Activated T-cell treated with anti-CD3 and anti-CD28 coated beads for 4 hours (primary cell): ENCODE measurements at places on chromosomes 3 and 15.
A peak's percentile ranks its signal among the peaks of the same experiment; 100 is the strongest.

- DNase-seq: no peak
These were observed 63.8 kb downstream of the SPSB4 start for GRCh38 chr3:141114816-141115460.

- no peak for DNase-seq
These were observed 1273.0 kb downstream of the OTOL1 start for GRCh38 chr3:162769564-162769963.

- no peak for DNase-seq
These were observed 4.1 kb downstream of the ZNF717 start for GRCh38 chr3:75781079-75781745.

GRCh38 chr3:196894557-196895295, 27.0 kb downstream of the SENP5 start:
- no peak for DNase-seq

DNA sequence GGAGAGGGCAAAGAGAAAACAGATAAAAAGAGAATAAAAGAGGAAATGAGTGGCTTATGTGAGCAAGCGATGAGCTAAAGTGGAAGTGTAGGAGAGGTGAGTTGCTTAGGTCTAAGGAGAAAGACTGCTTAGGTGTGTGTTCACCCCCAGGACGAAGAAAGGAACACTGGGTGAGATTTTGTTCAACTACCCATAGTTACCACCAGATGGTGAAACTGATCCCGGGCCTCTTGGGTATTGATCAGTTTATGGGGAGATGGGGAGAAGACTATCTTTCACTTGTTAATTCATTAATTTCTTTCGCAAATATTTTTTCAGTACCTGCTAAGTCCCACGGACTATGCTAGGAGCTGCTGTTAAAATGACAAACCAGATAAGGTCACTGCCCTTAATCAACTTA, 33.9 kb downstream of the GAP43 start:
- DNase-seq: no peak

GRCh38 chr15:40691737-40692136, 3.2 kb upstream of the RAD51 start:
- DNase-seq: no peak

DNA sequence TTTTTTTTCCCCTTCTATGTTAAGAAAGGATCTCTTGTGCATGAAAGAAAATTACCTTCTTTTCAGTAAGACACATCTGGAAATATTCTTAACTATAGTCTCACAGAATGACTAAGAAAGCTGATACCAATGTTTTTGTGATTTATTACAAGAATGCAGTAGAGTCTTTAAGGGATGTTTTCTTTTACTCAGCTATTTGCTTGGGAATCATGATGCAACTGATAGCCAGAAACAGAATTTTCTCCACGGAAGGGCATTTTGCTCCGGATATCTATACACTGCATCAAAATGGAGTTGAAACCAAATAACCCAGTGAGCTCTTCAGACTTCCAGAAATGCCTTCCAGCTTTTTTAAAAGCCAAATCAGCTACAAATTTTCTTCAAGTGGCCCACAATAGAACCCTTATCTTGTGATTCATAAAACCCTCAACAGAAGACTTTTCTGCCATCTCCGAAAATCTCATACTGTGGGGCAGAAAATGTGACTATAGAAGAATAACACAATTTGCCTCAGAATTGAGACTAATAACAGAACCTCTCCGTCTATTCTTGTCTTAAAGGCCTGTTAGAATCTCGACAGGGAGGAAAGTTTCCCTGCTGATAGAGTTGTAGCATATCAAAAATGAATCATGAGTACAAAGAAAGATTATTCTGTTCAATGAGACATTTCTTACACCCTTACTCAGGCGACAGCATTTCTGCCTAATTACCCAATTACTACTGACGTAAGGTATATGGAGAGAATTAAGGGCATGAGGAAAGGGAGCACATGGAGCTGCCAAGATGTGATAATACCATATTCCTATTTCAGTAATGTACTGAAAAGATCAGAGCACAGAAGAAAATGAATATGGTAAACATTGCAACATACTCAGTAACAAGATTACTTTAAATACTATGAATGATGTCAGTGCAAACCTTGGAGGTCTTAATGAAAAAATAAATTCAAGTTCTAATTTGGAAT, 900.1 kb downstream of the ROBO1 start:
- no peak for DNase-seq

- no peak for DNase-seq
These were observed 25.0 kb upstream of the VPS39 start for GRCh38 chr15:42233107-42233506.

- DNase-seq: no peak
These were observed 26.4 kb downstream of the GRIP2 start for GRCh38 chr3:14513566-14514322.

DNA sequence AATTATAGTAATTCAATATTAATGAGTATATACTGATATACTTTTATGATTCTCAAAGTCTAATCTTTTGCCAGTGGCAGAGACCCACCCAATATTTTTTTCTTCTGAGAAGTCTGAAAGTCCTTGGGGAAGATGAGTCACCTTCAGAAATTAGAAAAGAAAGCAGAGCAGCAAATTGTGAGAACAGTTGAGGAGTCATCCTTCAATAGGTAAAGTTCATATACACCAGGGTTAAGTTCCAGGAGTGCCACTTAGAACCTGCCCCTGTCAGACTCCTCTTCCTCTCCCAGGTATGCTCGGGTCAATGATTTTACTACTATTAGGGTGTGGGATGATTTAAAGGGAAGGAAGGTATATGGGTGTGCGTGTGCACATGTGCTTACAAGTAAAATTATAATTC, 7.1 kb downstream of the CLRN1 start:
- DNase-seq: no peak

DNA sequence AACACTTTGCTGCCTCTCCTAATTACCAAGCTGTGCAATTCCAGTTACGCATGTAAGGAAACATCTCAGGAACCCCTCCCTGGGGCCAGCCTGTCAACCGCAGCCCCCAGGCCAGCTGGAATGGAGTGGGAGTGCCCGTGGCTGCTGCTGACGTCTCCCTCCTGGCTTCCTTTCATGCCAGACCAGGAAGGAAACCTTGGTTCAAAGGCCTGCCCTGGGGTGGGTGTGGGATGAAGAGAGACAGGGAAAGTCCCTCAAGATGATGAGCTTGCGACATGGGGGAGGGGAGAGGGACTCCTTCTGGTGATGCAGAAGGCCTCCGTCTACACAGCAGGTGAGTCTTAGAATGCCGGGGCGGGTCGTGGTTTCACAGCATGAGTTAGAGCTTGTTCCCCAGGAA, 11.4 kb upstream of the CYP11A1 start:
- peak; percentile 65 for DNase-seq

GRCh38 chr3:8094415-8094814, 407.2 kb upstream of the LMCD1 start:
- DNase-seq: no peak

- no peak for DNase-seq
These were observed 11.2 kb upstream of the GTF2A2 start for GRCh38 chr15:59668556-59668955.

- no peak for DNase-seq
These were observed 1.1 kb upstream of the GPR15 start for GRCh38 chr3:98530676-98531075.

DNA sequence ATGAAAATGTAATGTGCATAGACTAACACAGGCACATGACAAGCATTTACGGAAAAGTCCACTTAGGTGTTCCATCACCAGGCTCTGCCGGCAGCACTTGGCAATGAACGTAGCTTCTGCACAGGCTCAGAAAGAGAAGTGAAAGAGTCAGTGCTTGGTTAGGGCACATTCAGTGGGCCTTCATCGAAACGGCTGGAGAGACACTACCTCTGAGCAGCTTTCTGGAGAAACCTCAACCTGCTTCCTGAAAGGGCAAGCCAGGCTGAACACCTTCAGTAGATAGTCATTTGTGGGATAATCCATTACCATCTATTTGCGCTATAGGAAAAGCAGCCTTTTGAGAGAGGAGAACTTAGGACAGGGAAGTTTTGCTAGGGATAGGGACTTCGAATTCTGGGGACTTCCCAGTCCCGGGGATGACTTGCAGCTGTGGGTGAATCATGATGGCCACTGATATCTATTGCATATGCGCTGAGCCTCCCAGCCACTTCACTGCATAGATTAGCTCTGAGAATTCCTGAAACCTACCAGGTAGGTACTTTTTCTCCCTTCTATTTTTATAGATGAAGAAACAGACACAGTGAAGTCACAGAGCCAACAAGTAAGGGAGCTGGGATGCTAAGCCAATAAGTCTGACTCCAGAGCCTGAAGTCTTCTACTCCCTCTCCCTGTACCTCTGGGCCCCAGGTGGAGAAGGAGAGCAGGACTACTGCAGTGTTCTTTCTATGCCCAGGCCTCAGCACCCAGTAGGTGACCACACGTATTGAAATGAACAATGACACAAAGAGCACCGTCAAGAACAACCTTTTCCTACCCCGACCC, 4.2 kb upstream of the SH2D7 start:
- no peak for DNase-seq

DNA sequence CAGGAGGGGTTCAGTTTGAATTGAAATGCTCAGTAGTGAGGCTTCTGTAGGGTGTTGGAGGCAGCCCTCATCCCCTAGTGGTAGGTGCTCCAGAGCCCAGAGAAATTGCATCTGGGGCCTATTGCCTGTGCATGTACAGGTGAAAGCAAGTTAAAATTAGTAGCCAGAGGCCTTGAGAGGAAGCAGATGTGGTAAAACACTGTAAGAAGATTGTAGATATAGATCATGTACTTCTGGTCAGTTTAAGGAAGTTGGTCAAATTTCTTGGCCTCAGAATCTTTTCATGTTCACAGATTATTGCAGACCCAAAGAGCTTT, 34.6 kb downstream of the IGSF10 start:
- no peak for DNase-seq

DNA sequence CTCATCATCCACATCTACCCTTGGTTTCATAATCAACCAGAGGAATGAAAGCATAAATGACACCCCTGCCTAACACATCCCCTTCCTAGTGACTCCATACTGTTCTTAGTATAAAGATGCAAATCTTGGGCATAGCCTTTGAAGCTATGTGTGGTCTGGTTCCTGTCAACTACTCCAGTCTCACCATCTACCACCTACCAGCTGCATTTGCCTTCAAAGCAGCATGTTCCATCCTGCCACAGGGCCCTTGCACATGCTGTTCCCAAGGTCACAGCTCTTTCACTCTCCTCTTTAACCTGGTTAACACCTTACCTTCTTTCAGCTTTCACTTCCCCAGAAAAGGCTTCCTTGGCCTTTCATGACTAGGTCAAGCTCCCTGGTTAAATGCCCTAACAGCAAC, 62.3 kb upstream of the ARHGEF3 start:
- DNase-seq: no peak

DNA sequence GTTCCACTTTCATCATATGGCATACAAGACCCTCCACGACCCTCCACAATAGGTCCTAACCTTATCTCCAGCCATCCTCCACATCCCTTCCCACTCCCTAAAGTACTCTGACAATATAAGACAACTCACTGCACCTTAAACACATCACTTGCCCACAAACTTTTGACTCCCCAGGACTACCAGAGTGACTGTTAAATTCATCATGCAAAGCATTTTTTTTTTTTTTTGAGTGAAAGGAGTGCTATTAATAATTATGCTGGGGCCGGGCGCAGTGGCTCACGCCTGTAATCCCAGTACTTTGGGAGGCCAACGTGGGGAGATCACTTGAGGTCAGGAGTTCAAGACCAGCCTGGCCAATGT, 55.8 kb downstream of the OSBPL10 start:
- no peak for DNase-seq

- DNase-seq: no peak
These were observed 96.5 kb upstream of the PIAS1 start for GRCh38 chr15:67957435-67958132.

DNA sequence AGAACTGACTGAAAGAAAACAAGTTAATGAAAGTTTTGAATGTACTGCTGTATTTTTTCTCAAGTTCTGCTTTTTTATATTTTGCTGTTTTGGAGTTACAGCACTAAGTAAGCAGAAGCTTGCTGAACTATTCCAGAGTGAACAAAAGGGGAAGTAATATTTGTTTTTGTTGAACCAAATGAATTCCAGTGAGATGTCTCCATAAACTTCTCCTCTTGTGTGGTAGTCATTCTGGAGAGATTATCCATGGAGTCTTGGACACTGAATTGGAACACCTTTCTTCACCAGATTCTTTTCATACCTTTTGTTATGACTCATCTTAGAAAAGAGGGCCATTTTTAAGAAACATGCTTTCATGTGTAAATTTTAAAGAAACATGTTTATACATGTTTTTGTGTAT, 8.8 kb downstream of the ANKUB1 start:
- no peak for DNase-seq

DNA sequence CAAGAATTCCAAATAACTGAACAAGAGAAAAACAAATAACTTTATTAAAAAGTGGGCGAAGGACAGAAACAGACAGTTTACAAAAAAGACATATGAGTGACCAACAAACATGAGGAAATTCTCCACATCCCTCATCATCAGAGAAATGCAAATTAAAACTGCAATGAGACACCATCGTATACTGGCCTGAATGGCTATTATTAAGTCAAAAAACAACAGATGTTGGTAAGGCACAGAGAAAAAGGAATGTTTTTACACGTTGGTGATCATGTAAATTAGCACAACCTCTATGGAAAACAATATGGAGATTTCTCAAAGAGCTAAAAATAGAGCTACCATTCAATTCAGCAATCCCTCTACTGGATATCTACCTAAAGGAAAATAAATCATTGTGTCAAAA, 1260.4 kb upstream of the ALCAM start:
- no peak for DNase-seq

DNA sequence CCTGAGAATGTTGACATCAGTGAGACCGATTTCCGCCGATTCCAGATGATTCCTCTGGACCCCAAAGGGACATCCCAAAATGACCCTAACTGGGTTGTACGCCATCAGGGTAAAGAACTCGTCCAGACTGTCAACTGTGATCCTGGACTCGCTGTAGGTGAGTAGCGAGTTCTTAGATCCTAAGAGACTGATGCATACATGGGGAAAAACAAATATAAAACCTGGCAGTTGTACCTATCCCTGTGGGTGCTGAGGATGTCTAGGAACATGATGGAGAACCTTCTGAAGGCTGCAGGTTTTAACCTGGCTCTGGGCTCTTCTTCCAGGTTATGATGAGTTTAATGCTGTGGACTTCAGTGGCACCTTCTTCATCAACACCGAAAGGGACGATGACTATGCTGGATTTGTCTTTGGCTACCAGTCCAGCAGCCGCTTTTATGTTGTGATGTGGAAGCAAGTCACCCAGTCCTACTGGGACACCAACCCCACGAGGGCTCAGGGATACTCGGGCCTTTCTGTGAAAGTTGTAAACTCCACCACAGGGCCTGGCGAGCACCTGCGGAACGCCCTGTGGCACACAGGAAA, 12.3 kb downstream of the THBS1 start:
- no peak for DNase-seq

DNA sequence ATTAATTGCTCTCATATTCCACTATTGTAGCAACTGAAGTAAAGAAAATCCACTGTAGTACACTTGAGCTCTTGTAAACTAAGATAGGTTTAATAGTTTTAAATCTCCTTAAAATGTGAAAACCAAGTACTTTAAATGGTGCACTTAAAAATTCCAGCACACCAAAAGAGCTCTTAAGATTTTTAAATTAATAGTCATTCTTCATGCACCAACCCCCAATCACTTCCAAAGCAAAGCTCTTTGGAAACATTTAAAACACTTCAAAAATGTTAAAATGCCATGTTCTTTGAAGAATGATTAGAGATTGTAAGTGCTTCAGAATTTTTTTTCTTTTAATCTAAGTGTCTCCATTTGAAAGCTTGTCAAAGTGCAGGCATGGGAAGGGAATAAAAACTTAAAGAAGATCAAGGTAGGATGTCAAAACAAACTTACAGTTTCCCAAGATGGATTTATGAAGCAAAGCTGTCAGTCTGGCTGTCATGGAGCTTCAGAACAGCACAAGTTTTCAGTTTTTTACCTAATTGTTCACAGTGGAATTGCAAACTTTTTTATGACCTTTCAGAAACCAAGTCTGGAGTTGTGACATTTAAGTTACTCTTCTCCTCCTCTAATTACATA, 84.3 kb downstream of the ARPP21 start:
- no peak for DNase-seq
